Psoas muscle (tissue), 8 donors: ENCODE measurements at places on chromosomes 1 and 21.

GRCh38 chr1:7942214-7942921, 1.7 kb upstream of the TNFRSF9 start:
- peak; percentile 59 for DNase-seq

- no peak for DNase-seq
These were observed 243.2 kb upstream of the NR5A2 start for GRCh38 chr1:199784138-199784895.

- DNase-seq: no peak
These were observed 1.5 kb downstream of the SLC66A1 start for GRCh38 chr1:19313636-19313959.

DNA sequence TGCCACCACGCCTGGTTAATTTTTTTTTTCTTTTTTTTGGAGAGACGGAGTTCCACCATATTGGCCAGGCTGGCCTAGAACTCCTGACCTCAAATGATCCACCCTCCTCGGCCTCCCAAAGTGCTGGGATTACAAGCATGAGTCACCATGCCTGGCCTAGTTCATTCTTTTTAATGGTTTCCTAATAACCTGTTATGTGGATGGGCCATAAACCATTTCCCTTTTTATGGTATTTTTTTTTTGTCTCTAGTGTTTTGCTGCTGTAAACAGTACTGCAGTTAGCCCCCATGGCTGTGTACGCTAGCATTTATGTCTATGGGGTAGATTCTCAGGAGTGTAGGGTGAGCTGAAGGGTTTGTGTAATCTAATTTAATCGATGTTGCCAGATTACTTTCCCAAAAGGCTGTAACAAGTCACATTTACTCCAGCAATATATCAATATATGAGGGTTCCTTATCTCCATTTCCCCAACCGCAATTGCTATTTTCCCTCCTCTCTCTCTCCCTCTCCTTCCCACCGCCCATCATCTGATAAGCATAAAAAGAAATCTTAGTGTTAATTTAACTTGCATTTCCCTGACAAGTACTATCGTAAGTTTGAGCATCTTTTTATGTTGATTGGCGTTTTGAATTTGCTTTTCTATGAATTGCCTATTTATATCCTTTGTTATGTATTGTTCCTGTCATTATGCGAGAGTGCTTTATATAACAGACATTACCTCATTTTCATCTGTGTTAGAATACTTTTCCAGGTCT, 28.7 kb downstream of the RCSD1 start:
- no peak for DNase-seq

GRCh38 chr1:85024736-85025135, 23.6 kb downstream of the MCOLN3 start:
- no peak for DNase-seq
